HEK293T (cell line): ENCODE measurements at places on chromosomes 3 and 15.

DNA sequence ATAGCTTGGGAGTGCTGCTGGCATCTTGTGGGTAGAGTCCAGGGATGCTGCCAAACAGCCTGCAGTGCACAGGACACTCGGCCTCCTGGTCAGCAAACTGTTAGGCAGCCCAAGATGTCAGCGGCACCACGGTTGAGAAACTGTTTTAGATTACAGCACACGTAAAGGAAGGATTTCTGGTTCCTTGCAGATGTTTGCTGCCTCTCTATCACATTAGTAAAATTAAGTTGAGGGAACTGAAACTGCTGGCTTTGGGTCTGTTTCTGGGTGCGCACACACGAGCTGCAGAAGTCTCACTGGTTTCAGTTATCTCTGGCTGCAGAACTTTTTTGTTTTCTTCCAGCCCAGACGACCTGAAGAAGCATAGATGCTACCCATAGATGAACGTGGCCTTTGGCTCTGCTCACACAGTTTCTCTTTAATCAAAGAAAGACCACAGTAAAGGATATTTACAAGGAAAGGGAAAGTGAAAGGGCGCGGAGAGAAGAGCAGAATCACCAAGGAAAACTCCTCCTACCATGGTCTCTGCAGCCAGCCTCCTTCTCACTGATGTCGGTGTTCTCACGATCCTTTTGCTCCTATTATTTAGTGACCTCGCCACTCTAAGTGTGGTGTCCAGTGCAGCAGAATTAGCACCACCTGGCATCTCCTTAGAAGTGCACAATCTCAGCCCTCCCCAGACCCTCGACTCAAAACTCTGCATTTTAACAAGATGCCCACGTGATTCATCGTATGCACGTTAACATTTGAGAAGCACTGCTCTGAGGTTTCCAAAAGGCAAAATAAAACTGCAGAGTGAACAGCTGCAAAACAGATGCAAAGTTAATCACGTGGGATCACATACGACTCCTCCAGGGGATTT, 50.6 kb upstream of the AKAP13 start:
- DNase-seq = no peak

- DNase-seq = no peak
These were observed 22.1 kb downstream of the PLA2G4D start for GRCh38 chr15:42072141-42072685.

- no peak for DNase-seq
These were observed 35.2 kb downstream of the BHLHE40 start for GRCh38 chr3:5014391-5014790.

GRCh38 chr3:194098081-194098842, 37.7 kb upstream of the HES1 start:
- DNase-seq = no peak

DNA sequence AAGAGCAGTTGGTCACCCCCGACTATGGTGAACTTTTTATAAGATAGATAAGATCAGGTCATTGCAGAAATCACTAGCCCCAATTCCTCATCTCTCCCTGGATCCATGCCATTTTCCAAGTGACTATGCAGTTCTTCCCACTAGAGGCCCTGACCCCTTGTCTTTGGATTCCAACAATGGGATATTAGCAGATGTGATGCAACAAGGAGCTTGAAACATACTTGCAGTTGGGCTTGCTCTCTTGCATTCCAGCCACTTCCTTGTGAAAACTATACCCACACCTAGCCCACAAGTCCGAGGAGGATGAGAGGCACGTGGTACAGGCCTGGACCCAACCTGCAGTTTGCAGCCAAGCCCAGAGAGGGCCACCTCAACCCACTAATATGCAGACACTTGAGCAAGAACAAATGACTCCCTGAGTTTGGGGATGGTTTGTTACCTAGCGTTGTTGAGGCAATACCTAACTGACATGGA, 60.6 kb downstream of the SUCLG2 start:
- no peak for DNase-seq

- no peak for DNase-seq
These were observed 5.8 kb upstream of the TATDN2 start for GRCh38 chr3:10242182-10243065.

DNA sequence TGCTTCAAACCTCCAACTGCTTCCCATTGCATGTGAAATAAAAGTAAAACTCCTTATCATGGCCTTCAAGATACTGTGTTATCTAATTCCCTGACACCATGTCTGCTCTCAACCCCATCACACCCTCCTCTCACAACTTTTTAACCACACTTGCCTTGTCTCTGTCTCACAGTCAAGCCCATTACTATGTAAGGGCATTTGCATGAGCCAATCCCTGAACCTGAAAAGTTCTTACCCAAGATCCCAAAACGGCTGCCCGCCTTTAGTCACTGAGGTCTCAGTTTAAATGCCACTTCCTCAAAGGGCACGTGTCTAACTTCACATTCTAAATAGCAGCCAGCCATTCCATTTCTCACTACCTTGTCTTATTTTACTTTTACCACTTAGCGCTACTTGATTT, 83.1 kb downstream of the SST start:
- DNase-seq = no peak

GRCh38 chr3:1294586-1294985, 201.8 kb downstream of the CNTN6 start:
- no peak for DNase-seq

DNA sequence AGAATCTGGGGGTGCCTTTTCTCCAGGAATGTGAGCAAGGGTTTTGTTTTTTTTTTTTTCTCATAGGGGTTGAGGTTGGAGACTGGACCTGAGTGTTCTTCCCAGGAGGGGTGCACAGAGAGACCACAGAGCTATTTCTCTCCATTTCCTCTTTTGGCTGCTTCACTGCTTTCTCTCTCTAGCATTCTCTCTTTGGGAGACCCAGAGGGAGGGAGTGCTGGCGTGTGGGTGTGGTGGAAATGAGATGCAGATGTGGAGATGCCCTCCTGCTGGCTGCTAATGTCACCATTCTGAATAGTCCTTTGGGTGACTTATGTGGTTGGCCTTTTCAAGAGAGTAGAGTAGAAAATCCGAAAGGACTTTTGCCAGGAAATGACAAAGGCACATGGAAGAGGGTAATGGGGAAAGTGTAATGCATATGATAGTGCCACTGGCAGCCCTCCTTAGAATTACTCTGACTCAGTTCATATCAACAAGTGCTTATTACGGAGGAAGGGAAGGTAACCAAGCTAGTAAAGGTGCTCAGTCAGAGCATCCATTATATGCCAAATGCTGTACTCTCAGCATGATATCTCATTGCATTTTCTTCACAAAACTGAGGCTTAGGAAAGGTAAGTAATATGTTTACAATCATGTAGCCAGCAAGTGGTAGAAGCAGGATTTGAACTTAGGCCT, 1.9 kb downstream of the SYN2 start:
- no peak for DNase-seq

DNA sequence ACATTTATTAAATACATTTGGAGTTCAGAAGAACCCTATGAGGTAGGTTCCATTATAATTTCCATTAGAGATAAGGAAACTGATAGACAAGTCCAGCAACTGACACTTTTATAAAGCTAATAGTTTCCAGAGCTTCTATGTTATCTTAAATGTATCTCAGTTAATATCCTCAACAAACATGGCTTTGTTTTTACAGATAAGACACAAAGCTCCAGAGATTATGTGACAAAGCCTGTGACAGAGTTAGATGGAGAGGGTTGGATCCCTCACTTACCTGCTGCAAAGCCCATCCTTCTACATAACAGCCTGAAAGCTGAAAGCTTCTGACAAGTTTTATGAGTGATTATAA, 473 bp upstream of the COMMD2 start:
- DNase-seq = no peak

DNA sequence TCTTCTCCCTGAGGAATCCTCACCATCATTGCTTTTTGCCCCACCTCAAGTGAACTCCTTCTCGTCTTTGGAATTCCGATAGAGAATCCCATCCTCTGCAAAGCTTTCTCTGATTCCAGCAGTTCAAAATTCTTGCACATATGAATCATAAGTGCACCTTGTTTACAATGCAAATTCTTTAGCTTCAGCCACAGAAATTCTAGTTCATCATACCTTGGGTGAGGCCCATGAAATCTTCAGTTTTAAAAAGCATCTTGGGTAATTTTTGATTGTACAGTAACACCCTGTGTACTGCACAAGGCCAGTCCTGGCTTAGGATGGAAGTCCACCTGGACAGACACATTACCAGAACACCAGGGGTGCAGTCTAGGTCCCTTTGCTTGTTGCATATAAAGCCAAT, 30.8 kb downstream of the MDFIC2 start:
- DNase-seq = no peak

DNA sequence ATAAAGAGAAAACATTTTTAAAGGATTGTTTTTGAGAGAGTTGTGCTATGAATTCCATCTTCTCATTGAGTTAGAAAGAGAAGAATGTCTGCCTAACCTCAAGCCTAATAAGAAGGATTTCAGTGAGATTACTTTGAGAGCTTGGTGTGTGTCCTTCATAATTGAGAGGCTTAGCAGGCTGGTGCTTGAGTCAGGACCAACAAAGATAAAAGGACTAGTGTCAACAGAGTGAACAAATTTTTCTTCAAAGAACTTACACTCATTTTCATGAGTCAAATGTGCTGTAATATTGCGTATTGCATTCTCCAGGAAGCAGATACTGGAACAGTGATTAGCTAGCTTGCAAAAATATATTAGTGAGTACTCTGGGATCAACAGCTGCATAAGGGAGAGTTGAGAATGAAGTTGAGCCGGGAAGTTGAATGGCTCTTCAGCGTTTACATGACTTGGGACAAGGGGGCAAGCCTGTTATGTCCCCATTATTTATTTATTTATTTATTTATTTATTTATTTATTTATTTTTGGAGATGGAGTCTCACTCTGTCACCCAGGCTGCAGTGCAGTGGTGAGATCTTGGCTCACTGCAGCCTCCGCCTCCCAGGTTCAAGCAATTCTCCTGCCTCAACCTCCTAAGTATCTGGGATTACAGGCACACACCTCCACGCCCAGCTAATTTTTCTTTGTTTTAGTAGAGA, 37.5 kb upstream of the SLITRK3 start:
- DNase-seq = no peak

GRCh38 chr15:74141591-74141990, 11.2 kb downstream of the ISLR2 start:
- no peak for DNase-seq

DNA sequence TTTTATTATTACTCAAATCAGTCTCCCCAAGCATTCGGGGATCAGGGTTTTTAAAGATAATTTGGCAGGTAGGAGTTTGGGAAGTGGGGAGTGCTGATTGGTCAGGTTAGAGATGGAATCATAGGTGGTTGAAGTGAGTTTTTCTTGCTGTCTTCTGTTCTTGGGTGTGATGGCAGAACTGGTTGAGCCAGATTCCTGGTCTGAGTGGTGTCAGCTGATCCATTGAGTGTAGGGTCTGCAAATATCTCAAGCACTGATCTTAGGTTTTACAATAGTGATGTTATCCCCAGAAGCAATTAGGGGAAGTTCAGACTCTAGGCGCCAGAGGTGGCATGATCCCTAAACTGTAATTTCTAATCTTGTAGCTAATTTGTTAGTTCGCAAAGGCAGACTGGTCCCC, 20.6 kb upstream of the TRANK1 start:
- no peak for DNase-seq

GRCh38 chr3:151477591-151478334, 16.9 kb upstream of the IGSF10 start:
- DNase-seq = peak; percentile 14

DNA sequence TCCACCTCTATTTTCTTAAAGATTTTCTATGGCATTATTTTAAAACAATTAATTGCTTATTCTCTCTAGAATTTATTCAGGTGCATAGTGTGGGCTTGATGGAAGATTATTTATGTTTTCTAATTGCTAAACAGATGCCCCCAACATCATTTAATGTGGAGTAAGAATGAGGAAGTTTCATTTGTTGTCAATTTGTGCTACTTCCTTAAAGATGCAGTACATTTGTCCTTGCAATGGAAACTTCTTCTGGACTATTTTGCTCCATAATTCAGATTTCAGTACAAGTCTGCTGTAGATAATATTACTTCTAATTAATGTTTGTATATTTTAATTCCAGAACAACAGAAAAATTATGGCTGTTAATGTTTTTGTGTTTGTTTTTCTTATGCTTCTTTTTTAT, 104.8 kb downstream of the TGFBR2 start:
- no peak for DNase-seq

DNA sequence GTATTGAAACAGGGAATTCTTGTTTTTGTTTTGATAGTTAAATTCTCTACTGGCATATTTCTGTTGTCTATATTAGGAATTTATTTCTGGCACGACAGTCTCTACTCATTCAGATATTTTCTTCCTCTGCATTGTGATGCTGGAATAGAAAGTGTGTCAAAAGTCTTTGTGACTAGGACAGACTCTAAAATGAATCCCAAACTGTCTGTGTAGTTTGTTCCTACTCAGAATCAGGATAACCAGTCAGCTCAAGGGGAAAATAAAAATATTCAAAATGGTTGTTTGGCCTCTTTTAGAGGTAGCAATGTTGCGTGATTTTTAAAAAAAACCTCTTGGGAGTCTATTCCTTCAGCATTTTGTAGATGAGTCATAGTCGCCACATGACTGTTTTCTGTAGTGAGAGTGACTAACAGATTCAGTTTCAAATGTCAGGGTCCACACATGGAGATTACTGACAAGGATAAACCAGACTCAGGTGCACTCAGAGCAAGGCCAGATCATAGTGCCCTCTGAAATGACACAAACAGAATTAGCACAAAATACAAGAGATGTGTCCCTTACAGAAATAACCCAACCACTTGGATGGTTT, 13.1 kb downstream of the SLC7A14 start:
- no peak for DNase-seq

GRCh38 chr3:188656196-188656982, 502.4 kb downstream of the LPP start:
- no peak for DNase-seq

DNA sequence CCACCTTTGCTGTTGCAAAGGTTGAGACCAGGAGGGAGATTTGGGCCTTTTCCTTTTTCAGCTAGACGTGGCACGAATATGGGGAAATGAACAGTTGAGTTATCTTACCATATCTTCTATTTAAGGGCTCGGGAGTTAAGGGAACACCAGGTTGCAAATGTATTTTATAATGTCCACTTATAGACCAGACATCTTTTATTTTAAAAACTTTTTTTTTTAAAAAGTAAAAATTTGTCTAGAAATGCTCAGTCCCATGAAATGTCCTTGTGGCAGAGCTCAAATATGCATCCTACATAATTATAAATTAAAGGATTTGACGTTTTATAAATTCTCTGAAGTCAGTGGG, 103.6 kb upstream of the VEPH1 start:
- no peak for DNase-seq

GRCh38 chr3:47996440-47996839, 19.8 kb downstream of the MAP4 start:
- no peak for DNase-seq
